ENCODE measurements at places on chromosomes 2 and 18.
A peak's percentile ranks its signal among the peaks of the same experiment; 100 is the strongest.

DNA sequence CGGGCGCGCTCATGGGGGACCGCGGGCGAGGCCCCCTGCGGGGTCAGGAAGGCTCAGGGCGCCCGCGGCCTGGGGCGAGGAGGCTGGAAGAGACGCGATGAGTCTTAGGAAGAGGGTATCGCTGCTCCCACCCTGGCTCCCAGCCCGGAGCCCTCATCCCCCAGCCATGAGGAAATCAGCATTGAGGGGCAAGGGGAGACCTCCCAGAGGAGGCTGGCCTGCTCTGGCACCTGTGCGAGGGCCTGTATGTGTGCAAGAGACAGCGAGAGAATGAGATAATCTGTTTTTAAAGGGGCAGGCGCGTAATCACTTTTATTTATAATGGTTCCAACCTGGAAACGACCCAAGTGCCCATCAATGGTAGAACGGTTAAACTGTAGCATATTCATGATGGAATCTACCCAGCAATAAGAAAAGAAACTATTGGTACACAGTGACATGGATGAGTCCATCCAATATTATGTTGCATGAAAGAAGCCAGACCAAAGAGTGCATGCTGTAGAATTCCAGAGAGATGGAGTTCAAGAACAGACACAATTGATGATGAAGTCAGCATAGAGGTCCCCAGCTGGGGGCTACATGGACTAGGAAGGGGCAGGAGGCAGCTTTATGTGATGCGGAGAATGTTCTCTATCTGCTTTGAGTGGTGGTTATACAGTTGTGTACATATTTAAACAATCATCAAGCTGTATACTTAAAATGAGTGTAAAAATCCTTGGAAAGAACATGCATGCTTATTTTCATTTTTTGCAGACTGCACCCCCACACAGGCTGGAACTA lies 14.4 kb downstream of the FBXO41 start:
- no peak for DNase-seq

- DNase-seq: peak; percentile 80
Measured at GRCh38 chr2:216698895-216699294, 3.5 kb upstream of the IGFBP5 start.

- peak; percentile 84 for DNase-seq
Measured at GRCh38 chr2:42809819-42810120, 17.4 kb upstream of the HAAO start.

GRCh38 chr2:241038374-241039180 lies 40.2 kb downstream of the SNED1 start:
- DNase-seq: no peak

DNA sequence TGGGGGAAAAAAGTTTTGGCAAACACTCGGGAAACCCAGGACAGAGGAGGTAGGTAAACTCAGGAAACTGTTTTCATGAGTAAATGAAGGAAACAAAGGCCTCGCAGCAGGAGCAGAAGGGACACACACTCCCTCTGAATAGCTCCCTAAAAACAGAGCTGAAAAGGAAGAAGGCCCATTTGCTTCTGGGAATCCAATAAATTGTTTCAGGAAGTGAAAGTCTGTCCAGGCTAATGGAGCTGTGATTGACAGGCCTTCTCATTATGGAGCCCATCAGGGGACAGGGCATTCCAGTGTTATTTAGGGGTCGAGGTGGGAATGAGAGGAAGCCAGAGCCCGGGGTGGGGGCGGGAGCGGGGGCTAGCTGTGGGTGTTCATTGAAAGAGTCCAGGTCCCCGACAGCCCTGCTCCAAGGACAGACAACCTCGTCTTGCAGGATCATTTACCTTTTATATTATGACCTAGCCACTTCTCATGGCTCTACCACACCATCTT lies 81.2 kb downstream of the GBX2 start:
- no peak for DNase-seq

GRCh38 chr2:86785456-86785855 lies 5.3 kb downstream of the CD8A start:
- no peak for DNase-seq

DNA sequence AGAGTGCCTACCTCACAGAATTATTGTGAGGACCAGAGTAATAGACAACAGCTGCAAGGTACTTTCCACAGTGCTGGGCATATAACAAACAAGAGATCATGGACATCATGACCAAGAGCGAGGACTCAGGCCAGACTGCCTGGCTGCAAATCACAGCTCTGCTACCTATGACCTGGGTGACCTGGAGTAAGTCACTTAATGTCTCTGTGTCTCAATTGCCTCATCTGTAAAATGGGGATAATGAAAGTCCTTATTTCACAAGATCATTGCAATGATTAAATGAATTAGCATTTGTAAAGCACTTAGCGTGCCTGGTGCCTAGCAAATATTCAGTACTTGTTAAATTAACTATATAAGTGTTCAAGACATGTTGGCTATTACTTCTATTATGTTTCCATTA lies 59.7 kb downstream of the PRKCE start:
- DNase-seq: no peak

- DNase-seq: no peak
Measured at GRCh38 chr2:922185-922584, 28.5 kb upstream of the SNTG2 start.

DNA sequence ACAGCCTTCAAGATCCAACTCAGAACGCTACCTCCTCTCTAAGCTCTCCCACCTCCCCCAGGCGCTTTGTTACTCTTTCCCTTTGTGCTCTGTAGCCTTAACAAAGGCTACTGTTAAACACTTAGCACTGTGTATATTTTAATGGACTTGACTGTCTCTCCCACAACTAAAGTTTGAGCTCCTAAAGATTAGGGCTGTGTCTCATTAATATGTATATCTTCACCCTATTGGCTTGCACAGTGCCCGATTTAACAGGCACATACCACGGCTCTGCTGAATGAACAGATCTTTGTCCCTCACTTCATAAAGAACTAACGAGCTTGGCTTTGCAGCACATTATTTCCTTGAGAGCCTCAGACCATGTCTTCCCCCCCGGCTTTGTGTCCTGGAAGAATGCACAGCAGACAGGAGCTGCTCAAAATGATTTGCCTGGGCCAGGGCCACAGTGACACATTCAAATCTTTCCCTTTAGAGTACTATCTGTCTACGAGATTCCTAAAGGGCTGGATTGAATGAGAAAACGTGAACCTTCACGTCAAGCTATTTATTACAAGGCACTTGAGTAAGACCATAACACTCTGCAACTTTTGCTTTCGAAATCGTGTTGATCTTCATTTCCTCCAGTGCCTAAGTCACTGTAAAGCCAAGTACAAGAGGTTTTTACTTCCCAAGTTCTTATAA lies 22.1 kb downstream of the ABHD3 start:
- DNase-seq: peak; percentile 56

- DNase-seq: no peak
Measured at GRCh38 chr2:205129531-205129930, 552.8 kb upstream of the NRP2 start.

- DNase-seq: no peak
Measured at GRCh38 chr2:45352506-45352905, 258.6 kb downstream of the SRBD1 start.

GRCh38 chr2:46276642-46277041 lies 20.6 kb upstream of the EPAS1 start:
- DNase-seq: no peak

DNA sequence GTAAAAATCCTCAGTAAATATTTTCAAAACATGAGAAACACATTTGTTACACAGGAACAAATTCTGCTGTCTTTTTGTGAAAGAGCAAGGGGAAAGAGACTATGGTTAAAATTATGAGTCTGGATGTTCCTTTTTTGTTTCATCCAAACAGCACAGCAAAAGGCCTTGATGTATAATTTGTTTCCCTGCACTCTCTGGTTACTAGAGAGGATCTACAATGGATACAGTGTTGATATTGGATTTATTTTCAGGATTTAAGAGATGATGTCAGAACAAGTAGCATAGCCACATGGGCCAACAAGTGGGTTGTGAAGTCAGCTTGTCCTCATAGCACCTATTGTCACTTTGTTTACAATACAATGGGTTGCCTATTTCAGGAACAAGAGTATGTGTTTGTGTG lies 11.3 kb upstream of the ERBB4 start:
- DNase-seq: no peak

- no peak for DNase-seq
Measured at GRCh38 chr2:234125451-234126145, 75.1 kb downstream of the SPP2 start.

GRCh38 chr2:74441690-74442482 lies at the start of gene RTKN:
Gene RTKN (minus strand): TSS chr2:74441937. CDS start chr2:74441816, 121 bp downstream.
- DNase-seq: no peak

GRCh38 chr2:206764673-206765241 lies 371 bp downstream of the MDH1B start:
- DNase-seq: no peak

DNA sequence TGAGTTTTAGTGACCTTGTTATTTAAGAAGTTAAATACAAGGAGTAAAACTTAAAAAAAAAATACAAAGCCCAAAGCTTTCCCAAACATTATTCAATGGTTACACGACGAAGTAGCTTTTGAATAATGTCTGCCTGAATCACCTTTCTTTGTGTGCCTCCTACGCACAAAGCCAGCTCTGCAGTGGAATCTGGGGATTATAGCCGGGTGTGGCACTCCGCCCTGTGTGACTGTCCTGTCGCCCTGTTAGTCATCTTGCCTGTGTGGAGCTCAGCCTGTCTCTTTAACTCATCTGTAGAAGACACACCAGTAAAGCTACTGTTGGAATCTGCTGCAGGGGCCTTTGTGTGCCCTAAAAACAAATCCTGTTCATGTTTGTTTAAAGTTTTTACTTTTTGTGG lies 79.4 kb upstream of the TCF7L1 start:
- peak; percentile 29 for DNase-seq

DNA sequence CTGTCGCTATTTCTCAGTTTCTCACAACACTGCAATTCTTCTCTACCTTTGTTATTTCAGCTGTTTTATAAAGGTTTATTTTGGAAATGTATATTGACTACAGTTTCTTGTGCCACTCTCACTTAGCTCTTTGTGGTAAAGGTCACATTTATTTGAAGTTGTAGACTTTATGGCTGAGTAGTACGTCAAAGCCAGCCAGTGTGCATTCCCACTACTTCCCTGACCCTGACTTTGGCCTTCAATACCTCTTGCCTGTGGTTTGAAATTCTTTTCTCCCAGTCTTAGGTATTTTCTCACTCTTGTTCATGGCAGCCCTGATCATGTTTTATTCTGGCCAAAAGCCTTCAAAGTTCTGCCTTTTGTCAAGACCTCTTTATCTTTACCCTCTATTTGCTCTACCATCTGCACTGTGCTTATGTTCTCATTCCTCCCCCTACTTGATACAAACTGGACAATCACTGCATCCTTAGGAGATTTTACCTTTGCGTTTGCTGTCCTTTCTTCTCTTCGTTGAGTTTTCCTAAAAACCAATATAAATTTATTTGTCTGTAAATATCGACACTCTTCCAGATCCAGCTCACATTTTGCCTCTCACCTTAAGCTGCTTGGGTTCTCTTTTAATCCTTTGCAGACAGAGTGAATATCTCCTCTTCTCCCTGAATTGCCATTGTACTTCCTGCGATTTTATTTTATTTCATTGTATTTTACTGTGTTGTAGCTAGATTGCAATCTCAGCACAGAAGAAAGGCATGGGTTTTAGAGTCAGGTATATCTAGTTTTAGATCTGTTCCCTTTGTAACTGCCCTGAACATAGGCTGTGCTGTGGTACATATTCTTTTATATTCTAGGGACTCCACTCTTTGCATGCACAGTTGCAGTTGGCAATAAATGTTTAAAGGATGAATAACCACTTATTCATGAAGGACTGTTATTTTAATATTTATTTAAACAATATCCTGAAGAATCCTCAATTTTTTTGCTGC lies 31.2 kb downstream of the GULP1 start:
- DNase-seq: no peak

GRCh38 chr2:142755191-142755590 lies 122.3 kb upstream of the KYNU start:
- no peak for DNase-seq

- peak; percentile 53 for DNase-seq
Measured at GRCh38 chr2:19900931-19901441, 797 bp downstream of the TTC32 start.

GRCh38 chr18:35032113-35032512 lies 9.1 kb upstream of the MAPRE2 start:
- DNase-seq: no peak

DNA sequence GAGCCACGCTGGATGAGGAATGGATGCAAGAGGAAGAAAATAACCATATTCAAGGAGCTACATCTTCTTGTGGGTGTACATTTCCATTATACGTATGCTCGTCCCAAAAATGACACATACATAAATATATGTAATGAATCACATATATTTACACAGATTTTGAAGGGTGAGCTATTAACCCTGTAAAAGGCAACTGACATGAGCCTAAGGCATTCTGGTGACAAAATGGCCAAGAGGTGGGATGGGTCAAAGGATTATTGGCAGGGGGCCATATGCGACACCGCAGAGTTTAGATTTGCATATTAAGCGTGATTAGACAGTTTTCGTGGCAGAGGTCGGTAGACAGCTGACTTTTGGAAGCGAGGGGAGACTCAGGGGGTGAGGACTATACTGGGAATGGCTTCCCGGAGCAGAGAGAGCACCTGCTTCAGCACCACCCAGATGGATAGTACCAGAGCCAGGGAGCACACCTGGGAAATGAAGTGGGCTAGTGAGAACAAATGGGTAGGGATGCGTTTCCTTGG lies 431 bp upstream of the CNRIP1 start:
- peak; percentile 97 for DNase-seq

GRCh38 chr2:219439506-219439905 lies 4.9 kb downstream of the SPEG start:
- no peak for DNase-seq

- DNase-seq: no peak
Measured at GRCh38 chr2:71647356-71647755, 194.0 kb downstream of the DYSF start.

DNA sequence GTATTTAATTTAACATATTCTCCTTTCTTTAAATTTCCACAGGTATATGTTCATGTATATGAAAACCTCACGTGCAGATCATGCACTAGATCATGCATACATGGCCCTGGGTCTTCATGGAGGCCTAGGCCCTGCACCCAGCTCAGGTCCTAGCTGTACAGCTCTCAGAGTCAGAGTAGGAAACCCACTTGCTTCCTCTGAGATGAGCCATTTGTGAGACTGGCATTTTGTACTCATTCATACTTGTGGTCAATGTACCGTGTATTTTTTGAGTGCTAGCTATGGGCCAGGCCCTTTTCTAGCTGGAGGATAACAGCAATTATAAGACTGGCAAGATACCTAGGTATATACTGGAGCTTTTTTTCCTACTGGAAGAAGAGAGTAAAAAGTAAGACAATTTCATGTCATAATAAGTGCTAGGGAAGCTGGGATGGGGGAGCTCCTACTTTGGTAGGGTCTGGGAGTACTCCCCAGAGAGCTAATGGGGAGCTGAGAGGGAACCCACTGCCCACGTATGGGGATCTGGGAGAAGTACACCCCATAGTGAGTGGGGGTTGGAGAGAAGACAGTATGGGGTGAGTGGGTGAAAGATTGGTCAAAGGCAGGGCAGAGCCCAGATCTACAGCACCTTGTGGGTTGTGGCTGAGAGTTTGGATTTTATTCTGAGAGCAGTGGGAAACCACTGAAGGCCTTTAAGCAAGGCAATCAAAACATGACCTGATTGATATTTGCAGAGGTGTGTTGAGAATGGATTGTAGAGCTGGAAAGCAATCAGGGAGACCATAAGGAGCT lies 72.0 kb downstream of the POLE4 start:
- no peak for DNase-seq

GRCh38 chr2:224023188-224023587 lies 15.9 kb downstream of the SERPINE2 start:
- DNase-seq: no peak

GRCh38 chr2:37453027-37453426 lies 108.6 kb downstream of the QPCT start:
- DNase-seq: no peak

- DNase-seq: no peak
Measured at GRCh38 chr2:216335252-216335651, 37.0 kb downstream of the MARCHF4 start.

GRCh38 chr2:45506756-45507155 lies 104.3 kb downstream of the SRBD1 start:
- no peak for DNase-seq

Measured in hematopoietic multipotent progenitor cell treated with erythropoietin and hydrocortisone succinate and interleukin-3 and kit ligand, for 8 days (in vitro differentiated cells).